ENCODE measurements at places on chromosomes 1 and 21.

DNA sequence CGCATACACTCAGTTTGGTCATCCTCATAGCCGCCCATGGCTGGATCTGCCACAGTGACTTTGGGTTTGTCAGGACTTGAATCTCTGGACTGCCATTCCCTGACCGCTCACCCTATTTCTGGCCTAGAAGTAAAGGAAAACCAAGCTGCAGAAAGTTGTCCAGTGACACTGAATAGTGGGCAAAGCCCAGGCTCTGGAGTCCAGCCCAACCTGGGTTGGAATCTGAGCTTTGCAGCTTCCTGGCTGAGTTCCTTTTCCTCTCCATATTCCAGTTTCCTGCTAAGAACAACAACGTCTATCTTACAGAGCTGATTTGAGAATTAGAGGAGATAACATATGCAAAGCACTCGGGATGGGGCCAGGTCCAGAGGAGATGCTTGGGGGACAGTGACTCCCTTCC lies 15.6 kb upstream of the EIF4G3 start:
- no peak for DNase-seq

DNA sequence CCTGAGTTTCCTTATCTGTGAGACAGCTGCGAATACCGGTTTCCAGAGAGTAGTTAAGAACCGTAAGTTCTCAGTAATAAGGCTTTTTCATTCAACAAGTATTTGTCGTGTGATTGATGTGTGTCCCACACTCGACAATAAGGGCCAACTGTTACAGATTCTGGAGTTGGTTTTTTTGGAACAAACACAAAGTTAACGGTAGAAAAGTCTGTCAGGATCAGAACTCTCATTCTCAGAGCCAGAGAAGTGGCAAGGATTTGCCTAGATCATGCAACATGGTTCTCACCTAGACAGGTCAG lies 837 bp downstream of the NUDC start:
- DNase-seq, result no peak

DNA sequence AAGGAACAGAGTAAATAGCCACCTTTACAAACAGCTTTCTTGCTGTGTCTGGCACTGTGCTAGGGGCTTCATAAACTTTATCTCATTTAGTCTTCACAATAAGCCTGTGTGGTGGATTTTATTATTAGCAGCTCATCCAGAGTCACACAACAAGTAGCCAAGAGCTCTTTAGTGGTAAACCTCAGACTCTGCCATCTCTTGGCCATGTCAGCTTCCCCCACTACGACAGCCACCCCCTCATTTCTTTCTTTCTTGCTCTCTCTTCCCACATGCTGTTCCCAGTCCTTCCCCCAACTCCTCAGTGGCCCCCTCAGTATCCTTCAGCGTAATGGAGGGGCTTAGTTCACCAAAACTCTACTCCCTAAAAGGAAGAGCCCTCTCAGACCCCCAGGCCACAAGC lies 1.2 kb upstream of the ZNF683 start:
- no peak for DNase-seq

DNA sequence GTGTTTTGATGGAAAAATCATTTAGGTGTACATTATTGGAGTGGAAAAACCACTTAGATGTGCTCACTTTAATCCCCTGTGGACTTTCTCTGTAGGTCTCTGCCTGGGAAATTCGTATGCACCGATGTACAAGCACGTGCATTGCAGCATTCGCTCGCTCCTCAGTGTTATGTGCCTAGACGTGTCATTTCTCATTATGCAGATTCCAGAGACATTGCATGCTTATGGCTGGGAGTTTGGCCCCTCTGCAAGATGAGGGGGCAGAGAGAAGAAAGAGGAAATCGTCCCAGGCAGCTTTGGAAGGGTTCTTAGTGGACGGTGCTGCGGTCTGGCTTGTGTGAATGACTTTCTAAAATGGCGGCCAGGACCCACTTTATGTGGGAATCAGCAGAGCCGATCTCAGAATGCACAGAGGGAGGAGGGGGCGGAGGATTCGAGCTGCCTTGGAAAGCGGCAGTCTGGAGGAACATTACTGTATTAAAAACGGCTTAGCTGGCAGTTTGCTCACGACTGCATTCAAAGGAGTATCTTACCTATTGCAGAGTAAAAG lies 2.3 kb downstream of the SPEN start:
- DNase-seq, result peak; percentile 33

DNA sequence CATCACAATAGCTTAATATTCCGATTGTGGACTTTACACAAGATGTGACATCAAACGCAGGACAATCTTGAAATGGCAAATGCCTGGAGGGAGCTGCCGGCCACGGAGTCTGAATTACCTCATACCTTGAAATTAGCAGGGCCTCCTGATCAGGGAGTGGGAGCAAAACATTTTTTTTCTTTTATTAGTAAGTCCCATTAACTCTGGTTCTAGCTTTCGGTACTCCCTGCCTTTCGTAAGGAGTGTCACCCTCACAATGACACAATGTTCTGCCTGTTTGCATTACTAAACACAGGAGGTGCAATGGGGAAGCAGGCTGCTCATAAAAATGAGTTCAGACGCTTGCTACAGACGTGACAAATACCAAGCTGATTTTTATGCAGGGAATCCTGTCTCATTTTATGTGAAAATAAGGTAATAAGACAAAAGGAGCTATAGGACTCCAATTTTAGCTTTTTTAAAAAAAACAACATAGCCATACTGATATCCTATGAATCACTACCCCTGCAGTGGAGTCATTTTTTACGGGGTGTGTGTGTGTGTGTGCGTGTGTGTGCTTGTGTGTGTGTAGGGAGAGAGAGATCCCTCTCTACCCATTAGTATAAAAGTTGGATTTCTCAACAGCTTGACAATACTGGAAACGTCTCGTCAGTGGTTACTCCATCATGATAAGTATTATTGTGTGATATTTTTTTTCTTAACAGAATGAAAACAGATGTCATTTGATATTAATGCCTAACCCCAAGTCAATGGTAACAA lies 205.1 kb upstream of the RUNX1 start:
- no peak for DNase-seq

DNA sequence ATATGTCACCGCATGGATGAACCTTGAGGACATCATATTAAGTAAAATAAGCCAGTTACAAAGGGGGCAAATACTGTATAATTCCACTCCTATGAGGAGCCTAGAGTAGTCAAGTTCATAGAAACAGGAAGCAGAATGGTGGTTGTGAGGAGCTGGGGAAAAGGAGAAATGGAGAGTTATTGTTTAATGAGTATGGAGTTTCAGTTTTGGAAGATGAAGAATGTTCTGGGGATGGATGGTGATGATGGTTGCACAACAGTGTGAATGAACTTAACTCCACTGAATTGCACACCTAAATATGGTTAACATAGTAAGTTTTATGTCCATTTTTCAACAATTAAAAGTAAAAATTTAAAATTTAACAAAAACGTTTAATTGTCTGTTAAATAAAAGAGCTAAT lies 220.9 kb upstream of the JUN start:
- no peak for DNase-seq

DNA sequence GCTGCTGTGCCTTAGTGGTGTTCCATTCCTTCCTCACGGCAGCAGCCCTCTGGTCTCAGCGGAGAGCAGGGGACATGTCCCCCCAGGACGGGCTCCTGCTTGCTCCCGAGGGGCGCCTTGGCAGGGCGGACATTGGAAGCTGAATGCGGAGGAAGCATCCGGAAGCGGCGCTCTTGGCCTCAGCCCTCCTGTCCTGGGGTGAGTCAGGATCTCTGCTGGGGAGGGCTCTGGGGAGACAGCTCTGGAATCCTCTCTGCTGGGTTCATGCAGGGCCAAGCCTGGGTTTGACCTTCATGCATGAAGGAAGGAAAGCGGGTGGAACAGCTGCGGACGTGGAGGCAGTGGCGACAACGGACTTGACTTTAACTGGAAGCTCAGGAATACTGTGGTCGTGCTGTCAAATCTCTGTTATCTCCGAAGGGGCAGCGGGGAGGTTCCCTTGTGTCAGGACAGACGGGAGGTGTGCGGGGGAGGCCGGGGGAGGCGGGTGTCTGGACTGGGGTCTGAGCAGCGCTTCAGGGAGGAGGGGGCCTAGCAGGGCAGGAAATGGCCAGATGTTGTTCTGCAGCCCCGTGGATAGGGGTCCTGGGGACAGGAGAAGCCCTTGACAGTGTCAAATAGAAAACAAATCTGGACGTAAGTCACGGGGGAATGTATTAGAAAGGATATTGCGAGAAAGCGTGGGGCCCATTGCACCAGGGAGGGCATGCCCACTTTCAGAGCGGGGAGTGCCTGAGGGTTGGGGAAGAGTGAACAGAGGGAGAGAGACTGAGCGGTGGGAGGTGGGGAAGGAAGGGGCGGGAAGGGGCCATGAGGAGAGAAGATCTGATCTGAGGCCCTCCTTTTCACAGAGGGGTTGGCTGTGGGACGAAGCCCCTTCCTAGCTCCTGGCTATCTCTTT lies 26.6 kb downstream of the CRYAA start:
- DNase-seq, result no peak

- DNase-seq, result no peak
These were observed 44.8 kb downstream of the URB1 start for GRCh38 chr21:32347977-32348376.

- DNase-seq, result peak; percentile 93
These were observed 3.2 kb downstream of the ATP8B2 start for GRCh38 chr1:154328318-154329151.

- DNase-seq, result no peak
These were observed 24.2 kb upstream of the CD34 start for GRCh38 chr1:207935166-207935583.

- DNase-seq, result no peak
These were observed at the start of gene KCNJ6 for GRCh38 chr21:37916310-37917051. TSS of gene KCNJ6 (minus strand) at chr21:37916457. CDS start at chr21:37840682, 75,775 bp downstream.

DNA sequence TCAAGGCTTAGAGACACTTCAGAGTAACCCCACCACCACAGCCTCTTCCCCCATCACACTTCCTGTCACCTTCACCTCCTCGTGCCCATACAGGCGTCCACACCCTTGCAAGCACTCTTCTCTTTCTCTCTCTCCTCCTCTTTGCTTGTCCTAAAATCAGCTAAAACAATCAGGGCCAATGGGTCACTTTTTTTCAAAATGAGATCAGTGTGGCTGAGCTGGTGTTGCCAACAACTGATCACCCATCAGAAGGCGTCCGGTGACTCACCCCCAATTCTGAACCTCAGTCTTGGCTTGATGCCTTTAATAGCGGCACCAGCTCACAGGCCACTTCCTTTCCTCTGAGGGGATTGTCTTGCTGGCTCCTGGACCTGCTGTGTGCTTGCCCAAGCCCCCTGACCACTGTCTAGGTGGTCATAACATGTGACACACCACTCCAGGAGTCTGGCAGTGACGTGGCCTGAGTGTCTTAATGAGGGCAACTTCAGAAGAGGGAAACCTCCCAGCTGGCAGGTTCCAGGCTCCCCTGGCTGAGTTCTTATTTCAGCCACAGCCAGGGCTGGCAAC lies 1.6 kb downstream of the DRAXIN start:
- DNase-seq, result peak; percentile 20

DNA sequence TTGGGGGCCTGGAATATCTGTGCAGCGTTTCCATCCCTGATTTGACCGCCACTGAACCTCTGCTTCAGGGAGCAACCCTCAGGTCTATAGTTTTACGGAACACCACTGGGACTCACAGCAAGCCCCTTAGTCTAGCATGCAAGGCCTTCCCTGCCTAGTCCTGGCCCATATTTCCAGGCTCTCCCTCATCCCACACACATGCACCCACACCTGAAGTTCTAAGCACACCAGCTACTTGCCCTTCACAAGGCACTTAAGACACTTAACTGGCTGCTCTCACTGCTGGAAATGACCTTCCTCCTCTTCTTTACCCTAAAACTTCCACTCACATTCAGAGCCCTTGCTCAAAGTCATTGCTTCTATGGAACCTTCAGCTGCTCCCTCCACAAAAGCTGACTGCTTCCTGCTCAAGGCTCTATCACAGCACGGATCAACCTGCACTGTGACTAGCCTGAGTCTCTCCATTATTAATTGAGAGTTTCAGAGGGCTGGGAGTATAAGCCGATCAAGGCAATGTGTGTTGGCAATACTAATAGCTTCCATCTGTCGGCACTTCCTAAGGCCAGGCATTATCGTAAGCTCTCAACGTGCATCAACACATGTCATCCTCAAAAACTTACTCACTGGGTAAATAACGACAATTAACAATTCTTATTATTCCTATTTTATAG lies 84.3 kb downstream of the RRAGC start:
- no peak for DNase-seq

DNA sequence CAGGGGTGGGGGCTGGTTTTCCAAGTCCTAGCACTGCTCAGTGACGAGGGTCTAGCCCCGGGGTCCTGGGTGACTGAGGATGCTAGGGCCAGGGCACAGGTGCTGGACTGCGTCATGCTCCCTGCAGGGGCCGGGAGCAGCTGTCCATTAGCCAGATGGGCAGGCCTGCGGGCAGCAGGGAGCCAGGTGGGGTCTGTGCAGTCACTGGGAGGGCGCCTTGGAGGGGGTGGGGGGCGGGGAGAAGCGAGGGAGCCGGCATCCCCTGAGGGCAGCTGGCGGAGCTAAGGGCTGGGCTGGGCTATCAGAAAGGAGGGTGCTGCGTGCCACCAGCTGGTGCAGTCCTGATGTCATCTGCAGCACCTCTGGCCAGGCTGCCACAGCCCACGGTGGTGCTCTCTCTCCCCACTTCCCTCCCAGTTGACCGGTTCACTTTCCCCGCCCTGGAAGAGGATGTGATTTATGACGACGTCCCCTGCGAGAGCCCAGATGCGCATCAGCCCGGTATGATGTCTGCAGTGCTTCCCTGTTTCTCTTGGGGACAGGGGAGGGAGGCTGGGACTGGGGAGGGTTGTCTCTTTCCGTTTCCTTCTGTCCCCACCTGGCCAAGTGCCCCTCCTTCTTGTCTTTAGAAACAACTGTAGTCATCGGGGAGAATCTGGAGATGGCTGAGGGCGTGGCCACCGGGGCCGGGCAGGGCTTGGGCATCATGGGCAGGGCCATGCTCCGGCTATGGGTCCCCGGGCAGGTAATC lies 63.8 kb downstream of the ARHGEF10L start:
- no peak for DNase-seq

- peak; percentile 74 for DNase-seq
These were observed 1.1 kb downstream of the ADGRB2 start for GRCh38 chr1:31762726-31763670.

- no peak for DNase-seq
These were observed 99.1 kb upstream of the CAMK1G start for GRCh38 chr1:209484429-209484828.

GRCh38 chr21:34745557-34746255 lies 76.9 kb downstream of the CLIC6 start:
- peak; percentile 37 for DNase-seq

DNA sequence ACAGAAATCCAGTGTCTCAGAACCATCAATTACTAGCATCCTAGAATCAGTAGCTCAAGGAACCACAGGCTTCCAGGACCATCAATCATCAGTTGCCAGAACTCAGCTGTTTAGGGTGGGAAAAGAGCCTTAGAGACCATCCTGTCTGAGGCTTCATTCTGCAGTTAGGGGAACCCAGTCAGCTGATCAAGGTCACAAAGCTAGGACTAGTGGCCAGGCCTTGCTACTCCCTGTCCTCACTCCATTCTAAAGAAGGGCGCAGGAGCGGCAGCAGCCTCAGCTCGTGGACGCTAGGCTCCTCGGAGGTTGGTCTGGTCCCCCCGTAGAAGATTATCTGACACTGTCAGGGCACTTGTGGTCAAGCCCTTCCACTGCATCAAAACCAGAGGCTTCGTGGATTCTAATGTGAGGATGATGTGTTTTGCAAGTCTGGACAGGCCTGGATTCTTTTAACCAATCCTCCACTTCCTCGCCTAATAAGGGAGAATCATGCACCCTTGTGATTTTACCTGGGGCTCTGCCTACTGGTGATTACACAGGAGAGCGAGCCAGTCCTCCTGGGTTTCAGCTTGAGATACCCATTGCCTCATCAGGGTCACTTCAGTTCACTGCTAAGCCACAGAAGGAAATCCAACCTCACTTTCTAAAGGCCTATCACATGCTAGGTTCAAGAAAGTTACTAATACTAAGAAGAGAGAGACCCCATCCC lies 41.7 kb upstream of the IFFO2 start:
- DNase-seq, result no peak
